Pancreas (tissue), 10 donors: ENCODE measurements at places on chromosomes 3 and 15.

- no peaks in the 10 kb centered on the region for H3K4me1 ChIP-seq
- no peaks in the 10 kb centered on the region for H3K36me3 ChIP-seq
- DNase-seq = no peak
- no peaks in the 10 kb centered on the region for H3K27me3 ChIP-seq
- no peak overlapping the region for H3K4me3 ChIP-seq
These were observed 58.5 kb downstream of the HRH1 start for GRCh38 chr3:11212784-11213183.

GRCh38 chr15:42145546-42146455 lies 10.6 kb downstream of the PLA2G4F start:
- no peaks in the 10 kb centered on the region for H3K4me1 ChIP-seq
- H3K4me3 ChIP-seq = no peak overlapping the region
- no peak overlapping the region for H3K27ac ChIP-seq
- H3K27me3 ChIP-seq = no peaks in the 10 kb centered on the region
- no peaks in the 10 kb centered on the region for H3K36me3 ChIP-seq

- H3K36me3 ChIP-seq = no peaks in the 10 kb centered on the region
- H3K27ac ChIP-seq = no peak overlapping the region
- H3K4me3 ChIP-seq = no peak overlapping the region
- no peaks in the 10 kb centered on the region for H3K27me3 ChIP-seq
These were observed 4.6 kb downstream of the UNC13C start for GRCh38 chr15:53982876-53983275.

- no peaks in the 10 kb centered on the region for H3K36me3 ChIP-seq
- no peaks in the 10 kb centered on the region for H3K4me1 ChIP-seq
- DNase-seq = no peak
- no peak overlapping the region for H3K4me3 ChIP-seq
These were observed 9.5 kb downstream of the SYNPR start for GRCh38 chr3:63287610-63288009.

GRCh38 chr15:71048913-71049675 lies 66.2 kb upstream of the THSD4 start:
- H3K4me1 ChIP-seq = no peaks in the 10 kb centered on the region
- DNase-seq = no peak
- no peaks in the 10 kb centered on the region for H3K36me3 ChIP-seq
- no peak overlapping the region for H3K27ac ChIP-seq
- H3K27me3 ChIP-seq = no peaks in the 10 kb centered on the region
- no peak overlapping the region for H3K4me3 ChIP-seq

DNA sequence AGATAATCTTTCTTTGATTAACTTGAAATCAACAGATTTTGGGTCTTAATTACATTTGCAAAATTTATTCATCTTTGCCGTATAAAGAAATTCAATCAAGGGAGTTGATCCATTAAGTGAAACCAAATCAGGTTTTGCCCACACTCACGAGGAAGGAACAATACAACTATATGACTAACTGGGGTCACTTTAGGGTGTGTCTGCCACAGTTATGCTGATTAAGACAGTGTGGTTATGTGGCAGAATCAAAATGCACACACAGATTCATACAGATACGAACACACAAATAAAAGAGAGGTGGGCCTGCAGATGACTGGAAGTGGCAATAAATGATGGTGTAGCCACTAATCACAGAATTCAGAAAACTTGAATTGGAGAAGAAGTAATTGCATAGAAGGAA lies 543.5 kb downstream of the GABRG3 start:
- no peaks in the 10 kb centered on the region for H3K4me1 ChIP-seq
- no peak overlapping the region for H3K27ac ChIP-seq
- H3K27me3 ChIP-seq = no peaks in the 10 kb centered on the region
- no peaks in the 10 kb centered on the region for H3K36me3 ChIP-seq
- no peak for DNase-seq

GRCh38 chr3:72248869-72249268 lies 463.9 kb upstream of the PROK2 start:
- H3K27me3 ChIP-seq = no peaks in the 10 kb centered on the region
- DNase-seq = no peak
- H3K4me3 ChIP-seq = no peak overlapping the region
- H3K27ac ChIP-seq = no peak overlapping the region
- H3K4me1 ChIP-seq = no peaks in the 10 kb centered on the region

- H3K4me3 ChIP-seq = no peak overlapping the region
- peaks cover 4% of the 10 kb centered on the region for H3K4me1 ChIP-seq
- DNase-seq = no peak
These were observed 2.3 kb downstream of the RNF7 start for GRCh38 chr3:141740349-141740748.

GRCh38 chr3:13145131-13145825 lies 72.0 kb upstream of the IQSEC1 start:
- no peaks in the 10 kb centered on the region for H3K36me3 ChIP-seq
- no peak overlapping the region for H3K27ac ChIP-seq
- DNase-seq = peak; percentile 31
- H3K27me3 ChIP-seq = no peaks in the 10 kb centered on the region
- no peaks in the 10 kb centered on the region for H3K4me1 ChIP-seq

- H3K27ac ChIP-seq = no peak overlapping the region
- H3K4me1 ChIP-seq = no peaks in the 10 kb centered on the region
- DNase-seq = peak; percentile 48
- H3K36me3 ChIP-seq = no peaks in the 10 kb centered on the region
These were observed 75.2 kb downstream of the CHRNA7 start for GRCh38 chr15:32105258-32106241.

GRCh38 chr3:27322634-27323033 lies 46.5 kb downstream of the NEK10 start:
- H3K27ac ChIP-seq = no peak overlapping the region
- no peak for DNase-seq
- no peak overlapping the region for H3K4me3 ChIP-seq
- no peaks in the 10 kb centered on the region for H3K27me3 ChIP-seq
- no peaks in the 10 kb centered on the region for H3K4me1 ChIP-seq
- no peaks in the 10 kb centered on the region for H3K36me3 ChIP-seq

DNA sequence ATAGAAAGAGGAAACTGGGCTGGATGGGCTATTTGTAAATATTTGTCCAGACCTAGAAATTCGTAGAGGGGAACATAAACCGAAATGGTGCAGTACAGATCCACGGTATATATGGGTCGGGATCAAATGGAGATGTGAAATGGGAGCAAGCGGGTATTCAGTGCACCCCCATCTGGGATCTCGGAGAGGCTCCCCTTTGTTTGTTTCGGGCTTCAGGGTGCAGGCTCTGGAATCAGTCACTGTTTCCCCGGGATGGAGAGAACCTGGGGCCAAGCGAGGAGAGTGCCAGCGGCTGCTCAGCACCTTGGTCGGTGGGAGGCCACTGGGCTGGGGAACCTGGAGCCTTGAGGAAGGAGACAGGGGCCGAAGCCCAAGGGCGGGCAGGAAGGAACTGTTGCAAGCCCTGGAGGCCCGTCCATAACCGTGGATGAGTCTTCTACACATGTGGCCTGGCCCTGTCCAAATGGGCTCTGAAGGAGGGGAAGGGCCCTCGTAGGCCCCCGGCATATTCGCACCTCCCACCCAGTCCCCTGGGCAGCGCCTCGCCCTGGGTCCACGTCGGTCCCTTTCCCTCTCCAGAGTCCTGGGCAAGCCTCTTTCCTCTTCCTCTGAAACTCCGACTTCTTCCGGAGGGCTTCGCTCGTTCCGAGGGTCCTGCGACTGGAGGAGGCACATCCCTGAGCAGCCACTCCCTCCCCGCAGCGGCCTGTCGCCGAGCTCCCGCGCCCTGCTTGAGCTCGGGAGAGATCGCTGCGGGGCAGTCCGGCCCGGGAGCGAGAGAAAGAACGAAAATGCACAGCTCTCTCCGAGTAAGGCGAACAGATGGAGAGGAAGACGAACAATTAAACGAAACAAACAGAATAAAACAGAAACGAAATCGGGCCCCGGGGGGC lies 3.0 kb downstream of the ISL2 start:
- no peak overlapping the region for H3K27ac ChIP-seq
- H3K4me3 ChIP-seq = peak overlapping the region; percentile 37
- no peak for DNase-seq
- H3K36me3 ChIP-seq = no peaks in the 10 kb centered on the region
- peaks cover 34% of the 10 kb centered on the region for H3K27me3 ChIP-seq
- H3K4me1 ChIP-seq = peaks cover 36% of the 10 kb centered on the region

DNA sequence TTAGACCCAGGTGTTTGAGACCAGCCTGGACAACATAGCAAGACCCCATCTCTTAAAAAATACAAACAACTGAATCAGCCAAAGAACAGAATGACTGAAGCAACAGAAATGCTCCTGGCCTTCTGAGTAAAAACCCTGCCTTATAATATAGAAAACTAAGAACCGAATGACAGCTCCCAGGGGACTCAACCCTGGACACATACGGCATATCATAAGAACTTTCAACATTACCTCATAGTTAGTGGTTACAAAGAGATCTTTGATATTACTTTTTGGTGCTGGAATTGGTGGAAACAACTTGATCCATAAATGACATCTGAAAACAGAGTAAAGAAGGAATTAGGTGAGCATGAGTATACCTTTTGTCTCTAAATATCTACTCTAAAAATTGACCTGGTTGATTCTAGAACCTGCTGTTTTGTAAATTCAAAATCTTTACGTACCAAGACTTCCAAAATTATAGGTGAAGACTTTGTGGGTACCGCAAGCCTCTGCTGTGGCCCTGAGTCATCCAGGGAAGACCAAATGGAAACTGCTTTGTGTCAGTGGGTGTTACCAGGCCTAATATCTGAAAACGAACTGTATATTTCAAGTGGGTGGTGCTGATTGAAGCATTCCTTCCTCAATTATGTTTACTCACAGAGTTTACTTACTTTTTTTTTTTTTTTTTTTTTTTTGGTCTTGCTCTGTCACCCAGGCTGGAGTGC lies 35.5 kb downstream of the IL5RA start:
- no peak for DNase-seq
- H3K27me3 ChIP-seq = no peaks in the 10 kb centered on the region
- H3K4me1 ChIP-seq = no peaks in the 10 kb centered on the region
- no peak overlapping the region for H3K27ac ChIP-seq
- no peak overlapping the region for H3K4me3 ChIP-seq

DNA sequence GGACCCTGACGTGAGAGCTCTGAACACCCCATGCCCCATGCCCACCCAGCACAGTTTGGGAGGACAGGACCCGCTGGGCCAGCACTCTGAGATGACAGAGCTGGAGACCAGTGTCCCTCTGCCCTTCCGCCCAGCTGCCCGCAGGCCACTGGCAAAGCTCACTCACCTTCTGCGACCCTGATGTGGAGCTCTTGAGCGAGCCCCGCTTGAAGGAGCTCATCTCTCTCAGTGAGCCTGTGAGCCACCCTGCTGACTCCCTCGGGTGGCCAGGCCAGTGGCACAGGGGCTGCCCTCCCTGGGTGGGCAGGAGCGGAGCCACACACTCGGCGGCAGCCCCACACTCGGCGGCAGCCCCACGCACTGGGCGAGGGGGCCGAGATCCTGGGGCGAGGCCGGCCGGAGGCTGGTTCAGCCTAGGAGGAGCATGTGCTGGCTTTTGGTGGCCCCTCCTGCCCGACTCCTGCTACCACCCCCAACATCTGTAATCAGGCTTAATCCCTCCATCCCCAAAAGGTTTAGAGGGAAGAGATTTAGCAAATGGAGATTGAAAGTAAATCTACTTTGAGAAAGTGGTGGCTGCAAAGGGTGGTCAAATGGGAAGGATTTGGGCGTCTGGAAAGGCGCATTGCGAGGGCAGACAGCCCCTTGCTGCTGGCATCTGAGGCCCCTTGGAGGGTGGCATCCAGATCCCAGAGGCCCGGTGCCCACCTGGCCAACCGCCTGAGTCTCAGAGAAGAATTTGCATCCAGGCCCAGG lies 59.4 kb upstream of the TRPM1 start:
- H3K36me3 ChIP-seq = no peaks in the 10 kb centered on the region
- H3K4me1 ChIP-seq = no peaks in the 10 kb centered on the region
- no peak for DNase-seq
- no peak overlapping the region for H3K4me3 ChIP-seq
- H3K27ac ChIP-seq = no peak overlapping the region
- H3K27me3 ChIP-seq = no peaks in the 10 kb centered on the region

- no peaks in the 10 kb centered on the region for H3K27me3 ChIP-seq
- no peaks in the 10 kb centered on the region for H3K4me1 ChIP-seq
- no peaks in the 10 kb centered on the region for H3K36me3 ChIP-seq
- H3K4me3 ChIP-seq = no peak overlapping the region
- no peak for DNase-seq
- H3K27ac ChIP-seq = no peak overlapping the region
These were observed 459.8 kb downstream of the MCTP2 start for GRCh38 chr15:94691169-94691568.

GRCh38 chr15:62500325-62500724 lies 335.2 kb upstream of the C2CD4B start:
- H3K36me3 ChIP-seq = no peaks in the 10 kb centered on the region
- no peak overlapping the region for H3K4me3 ChIP-seq
- DNase-seq = no peak
- H3K27me3 ChIP-seq = no peaks in the 10 kb centered on the region
- no peak overlapping the region for H3K27ac ChIP-seq
- H3K4me1 ChIP-seq = no peaks in the 10 kb centered on the region

DNA sequence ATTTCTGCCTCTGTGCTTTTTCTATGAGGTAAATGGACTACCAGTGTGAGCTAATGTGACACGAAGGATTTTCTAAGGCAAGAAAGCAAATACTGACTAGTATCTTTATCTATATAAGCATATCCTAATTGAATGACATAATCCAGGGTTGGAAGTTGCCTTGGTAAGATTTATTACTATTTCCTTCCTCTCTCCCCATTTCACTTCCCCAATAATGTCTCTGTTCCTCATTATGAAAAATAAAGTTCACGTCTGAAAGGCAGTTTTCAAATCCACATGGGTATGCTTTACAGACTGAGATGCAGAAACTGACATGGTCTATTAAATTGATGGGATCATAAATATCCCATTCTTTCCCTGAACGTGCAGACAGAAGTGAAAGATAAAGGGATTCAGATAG lies 86.0 kb downstream of the DTWD1 start:
- H3K36me3 ChIP-seq = no peaks in the 10 kb centered on the region
- H3K27ac ChIP-seq = no peak overlapping the region
- H3K4me1 ChIP-seq = no peaks in the 10 kb centered on the region
- H3K27me3 ChIP-seq = no peaks in the 10 kb centered on the region
- no peak for DNase-seq
- no peak overlapping the region for H3K4me3 ChIP-seq

- peak; percentile 35 for DNase-seq
- H3K27ac ChIP-seq = peak overlapping the region; percentile 47
- H3K27me3 ChIP-seq = no peaks in the 10 kb centered on the region
These were observed 519 bp downstream of the LYSMD2 start for GRCh38 chr15:51736751-51737521.

- no peak overlapping the region for H3K4me3 ChIP-seq
- no peaks in the 10 kb centered on the region for H3K36me3 ChIP-seq
- H3K27me3 ChIP-seq = no peaks in the 10 kb centered on the region
These were observed 262.2 kb downstream of the CHL1 start for GRCh38 chr3:458653-459310.

GRCh38 chr3:135018149-135018923 lies 223.3 kb downstream of the EPHB1 start:
- DNase-seq = no peak
- H3K27me3 ChIP-seq = no peaks in the 10 kb centered on the region
- no peaks in the 10 kb centered on the region for H3K36me3 ChIP-seq
- no peak overlapping the region for H3K4me3 ChIP-seq
- no peak overlapping the region for H3K27ac ChIP-seq
- no peaks in the 10 kb centered on the region for H3K4me1 ChIP-seq

- no peaks in the 10 kb centered on the region for H3K27me3 ChIP-seq
- no peak for DNase-seq
These were observed 1126.1 kb downstream of the ROBO1 start for GRCh38 chr3:78641703-78642102.
